ENCODE measurements at places on chromosomes 1 and 21. TPM values are rescaled to one million over a fixed set of nuclear protein-coding genes. Genes with fewer than 3 reads are reported as not detected.

DNA sequence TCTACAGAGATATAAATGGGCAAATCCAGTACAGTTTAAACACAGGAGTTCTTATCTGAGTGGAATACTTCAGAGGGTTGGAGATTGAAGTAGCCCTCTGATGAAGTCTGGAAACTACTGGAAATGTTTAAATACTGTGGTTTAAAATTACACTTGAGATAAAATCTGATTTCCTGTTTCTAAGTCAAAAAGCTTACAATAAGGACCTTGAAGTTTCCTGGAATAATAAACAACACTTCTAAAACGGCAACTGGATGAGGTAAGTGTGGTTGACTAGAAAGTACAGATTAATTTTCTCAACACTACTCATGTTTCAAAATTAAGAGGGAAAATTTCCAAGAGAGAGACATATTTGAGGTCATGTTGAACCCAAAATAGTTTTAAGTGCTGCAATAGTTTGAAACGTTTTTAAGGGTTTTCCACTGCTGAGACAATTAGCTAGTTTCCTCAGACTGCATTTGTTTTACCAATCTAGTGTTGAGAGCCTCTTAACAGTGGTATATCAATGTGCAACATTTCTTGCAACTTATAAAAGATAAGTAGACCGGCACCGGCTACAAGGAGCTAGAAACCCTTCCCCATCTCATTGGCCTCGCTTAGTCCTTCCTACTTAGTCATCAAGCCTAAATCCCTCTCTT lies 27.4 kb downstream of the KCNA3 start:
- H3K4me1 ChIP-seq, result peaks cover 38% of the 10 kb centered on the region
- no peak overlapping the region for H3K27ac ChIP-seq
- DNase-seq, result no peak
- H3K36me3 ChIP-seq, result no peaks in the 10 kb centered on the region
- no peaks in the 10 kb centered on the region for H3K27me3 ChIP-seq
- peak overlapping the region; percentile 58 for H3K4me3 ChIP-seq

DNA sequence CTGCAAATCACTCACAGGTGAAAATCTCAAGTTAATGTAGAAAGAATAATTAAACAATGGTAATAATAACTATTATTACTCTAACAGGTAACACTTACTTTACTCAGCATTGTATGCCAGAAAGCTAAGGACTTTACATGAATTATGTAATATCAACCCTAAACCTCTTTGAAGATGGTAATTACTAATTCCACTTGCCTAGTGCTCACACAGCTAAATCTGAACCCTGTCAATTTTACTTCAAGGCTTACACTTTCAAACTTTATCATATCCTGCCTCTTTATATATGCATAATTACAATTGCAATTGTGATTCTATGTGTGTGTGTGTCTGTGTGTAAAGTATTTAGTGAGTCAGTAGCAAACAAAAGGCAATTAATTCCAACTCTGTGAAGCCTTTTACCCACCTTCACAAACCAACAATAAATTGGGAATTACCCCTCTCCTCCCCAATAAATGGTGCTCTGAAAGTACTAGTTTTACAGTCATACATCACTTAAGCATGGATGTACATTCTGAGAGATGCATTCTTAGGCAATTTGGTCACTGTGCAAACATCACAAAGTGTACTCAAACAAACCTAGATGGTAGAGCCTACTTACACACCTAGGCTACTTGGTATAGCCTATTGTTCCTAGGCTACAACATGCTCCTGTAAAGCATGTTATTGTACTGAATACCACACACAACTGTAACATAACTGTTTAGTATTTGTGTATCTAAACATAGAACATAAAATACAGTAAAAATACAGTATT lies 5.9 kb downstream of the ZNF644 start:
- H3K27me3 ChIP-seq, result no peaks in the 10 kb centered on the region
- H3K4me1 ChIP-seq, result peaks cover 66% of the 10 kb centered on the region
- H3K36me3 ChIP-seq, result peaks cover 2% of the 10 kb centered on the region

DNA sequence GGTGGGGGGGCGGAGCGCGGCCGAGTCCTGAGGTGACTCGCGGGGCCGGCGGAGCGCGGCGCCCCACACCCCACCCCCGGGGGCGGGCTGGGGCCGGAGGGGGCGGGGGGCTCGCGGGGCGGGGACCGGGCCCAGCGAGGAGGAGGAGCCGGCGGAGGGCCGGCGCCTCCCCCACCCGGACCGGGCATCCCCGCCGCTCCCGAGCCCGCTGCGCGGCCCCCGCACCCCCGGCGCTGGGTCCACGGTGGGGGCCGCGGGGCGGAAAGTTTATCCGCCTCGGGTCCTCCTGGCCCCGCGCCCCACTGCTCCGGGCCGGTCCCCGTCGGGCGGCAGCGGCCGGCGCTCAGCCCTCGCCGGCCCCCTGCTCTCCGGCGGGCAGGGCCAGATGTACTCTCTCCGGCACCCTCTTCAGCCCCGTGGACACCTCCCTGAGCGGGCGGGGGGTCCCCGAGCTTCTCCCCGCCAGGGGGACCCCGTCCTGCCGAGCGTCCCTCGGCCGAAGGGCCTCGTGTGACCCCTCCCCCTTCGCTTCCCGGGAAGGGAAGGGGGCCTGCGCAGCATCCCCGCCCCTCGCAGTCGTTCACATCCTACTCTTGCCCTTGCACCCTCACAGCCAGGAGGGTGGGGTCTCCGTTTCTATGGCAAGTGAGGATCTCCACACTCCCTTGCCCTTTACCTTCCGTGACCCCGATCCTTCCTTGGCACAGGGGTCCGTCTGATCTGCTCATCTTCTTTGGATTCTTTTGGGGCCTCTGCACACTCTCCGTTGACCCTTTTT lies 663 bp downstream of the CAMTA1 start:
- peaks cover 2% of the 10 kb centered on the region for H3K36me3 ChIP-seq
- peak overlapping the region; percentile 62 for H3K4me3 ChIP-seq
- H3K27me3 ChIP-seq, result no peaks in the 10 kb centered on the region
- peak; percentile 50 for DNase-seq

DNA sequence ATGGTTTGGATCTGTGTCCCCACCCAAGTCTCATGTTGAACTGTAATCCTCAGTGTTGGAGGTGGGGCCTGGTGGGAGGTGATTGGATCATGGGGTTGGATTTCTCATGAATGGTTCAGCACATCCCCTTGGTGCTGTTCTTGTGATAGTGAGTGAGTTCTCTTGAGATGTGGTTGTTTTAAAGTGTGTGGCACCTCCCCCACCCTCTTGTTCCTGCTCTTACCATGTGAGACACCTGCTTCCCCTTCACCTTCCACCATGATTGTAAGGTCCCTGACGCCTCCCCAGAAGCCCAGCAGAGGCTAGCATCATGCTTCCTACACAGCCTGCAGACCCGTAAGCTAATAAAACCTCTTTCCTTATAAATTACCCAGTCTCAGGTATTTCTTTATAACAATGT lies 55.8 kb downstream of the SUSD4 start:
- no peak overlapping the region for H3K4me3 ChIP-seq
- no peaks in the 10 kb centered on the region for H3K27me3 ChIP-seq
- no peaks in the 10 kb centered on the region for H3K36me3 ChIP-seq

The RAB3B gene
- total RNA-seq, result not detected

Data from CD4-positive, CD25-positive, alpha-beta regulatory T cell (primary cell).